ENCODE measurements at places on chromosomes 2 and 18.

DNA sequence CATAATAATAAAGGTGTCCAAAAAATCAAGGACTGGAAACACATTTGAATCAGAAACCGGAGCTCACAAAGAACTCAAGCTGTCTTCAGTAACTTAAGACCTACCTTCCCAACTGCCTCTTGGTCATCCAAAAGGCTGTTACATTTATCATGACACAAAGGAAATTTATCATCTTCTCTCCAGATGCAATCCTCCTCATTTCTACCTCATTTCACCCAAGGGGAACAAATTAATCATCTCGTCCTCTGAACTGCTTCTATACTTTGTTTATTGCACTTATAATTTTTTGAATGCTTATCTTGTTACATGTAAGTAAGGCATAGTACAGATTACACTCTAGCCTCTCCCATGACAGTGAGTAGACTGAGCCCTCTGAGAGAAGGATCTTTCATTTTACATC is 105.1 kb upstream of the RGPD4 start:
- DNase-seq: no peak

DNA sequence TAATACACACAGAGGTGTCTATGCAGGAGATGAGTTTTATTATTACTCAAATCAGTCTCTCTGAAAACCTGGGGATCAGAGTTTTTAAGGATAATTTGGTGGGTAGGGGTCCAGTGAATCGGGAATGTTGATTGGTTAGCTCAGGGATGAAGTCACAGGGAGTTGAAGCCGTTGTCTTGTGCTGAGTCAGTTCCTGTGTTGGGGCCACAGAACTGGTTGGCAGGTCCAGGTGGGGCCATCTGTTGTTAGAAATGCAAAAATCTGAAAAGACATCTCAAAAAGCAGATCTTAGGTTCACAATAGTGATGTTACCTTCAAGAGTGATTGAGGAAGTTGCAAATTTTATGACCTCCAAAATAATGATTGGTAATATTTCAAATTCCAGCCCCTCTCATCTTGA is 86.9 kb downstream of the VSNL1 start:
- no peak for DNase-seq

DNA sequence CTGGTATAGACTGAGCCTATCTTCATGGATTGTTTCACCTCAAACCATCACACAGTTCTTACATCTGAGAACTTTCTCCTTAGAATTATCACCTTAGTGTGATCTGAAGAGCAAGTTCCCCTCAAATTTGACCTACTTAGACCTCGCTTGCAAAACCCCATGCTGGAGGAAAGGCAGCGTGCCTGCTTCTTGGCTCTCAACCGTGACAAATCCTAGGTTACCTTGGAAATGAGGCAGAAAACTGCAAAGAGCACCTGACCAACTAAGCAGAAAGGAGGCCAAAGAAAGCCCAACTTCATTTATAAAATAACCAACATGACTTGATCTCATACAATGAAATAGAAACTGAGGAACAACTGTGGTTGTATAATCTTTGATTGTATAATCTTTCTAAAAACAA is 146.4 kb downstream of the RAB3GAP1 start:
- no peak for DNase-seq

- DNase-seq: no peak
These were observed 14.4 kb downstream of the TNP1 start for GRCh38 chr2:216845426-216845825.

DNA sequence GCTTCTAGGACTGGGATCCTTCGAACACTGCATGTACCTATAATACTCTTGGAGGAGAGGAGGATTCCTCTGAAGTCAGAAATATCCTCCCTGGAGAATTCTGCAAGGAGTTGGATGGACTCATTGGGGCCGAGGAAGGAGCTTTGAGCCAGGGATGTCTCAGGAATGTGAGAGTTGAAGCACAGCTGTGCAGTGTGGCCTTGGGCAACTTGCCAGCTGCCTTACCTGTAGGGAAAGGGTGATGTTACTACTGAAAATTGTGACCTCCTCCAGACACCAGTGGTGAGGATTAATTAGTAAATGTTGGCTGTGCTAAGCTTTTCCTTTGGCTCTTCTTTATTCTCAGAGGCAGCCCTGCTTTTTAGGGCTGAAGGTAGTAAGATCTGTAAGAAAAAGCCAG is 41.4 kb downstream of the FMNL2 start:
- DNase-seq: no peak

All from activated naive CD4-positive, alpha-beta T cell (primary cell).